ENCODE measurements at places on chromosomes 3 and 15.

DNA sequence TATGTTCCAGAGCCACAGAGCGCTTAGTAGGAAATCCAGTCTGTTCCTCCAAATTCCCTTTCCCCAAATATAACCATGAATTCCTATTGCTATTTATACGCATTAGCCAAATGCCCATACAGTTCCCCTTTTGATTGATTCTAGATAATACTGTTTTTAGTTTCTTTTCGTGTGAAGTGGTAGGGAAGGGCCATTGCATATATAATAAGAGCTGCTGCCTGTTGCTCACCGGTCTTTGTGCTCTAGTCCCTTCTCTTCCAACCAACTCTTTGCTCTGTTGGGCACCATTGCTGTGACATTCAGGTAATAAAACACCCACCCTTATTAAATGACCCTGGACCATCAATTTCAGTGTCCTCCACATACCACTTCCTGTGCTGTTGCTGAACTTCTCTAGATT, 379.9 kb upstream of the KCNMB2 start:
- no peak for DNase-seq

DNA sequence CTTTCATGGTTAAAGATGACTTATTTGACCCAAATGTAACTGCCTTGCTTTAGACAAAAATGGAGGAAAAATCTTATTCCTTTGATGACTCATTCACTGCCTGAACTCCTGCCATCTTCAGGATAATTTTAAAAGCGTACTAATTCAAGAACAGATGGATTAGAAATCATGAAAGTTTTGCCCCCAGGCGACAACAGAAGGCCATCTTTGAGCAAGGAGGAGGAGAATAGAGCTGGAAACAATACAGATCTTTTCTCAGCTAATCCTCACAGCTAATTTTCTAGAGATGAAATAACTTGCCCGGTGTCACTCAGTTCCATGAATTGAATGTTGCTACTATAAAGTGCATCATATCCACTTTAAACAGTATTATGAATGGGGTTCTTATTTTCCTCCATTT, 324.7 kb upstream of the RARB start:
- no peak for DNase-seq

DNA sequence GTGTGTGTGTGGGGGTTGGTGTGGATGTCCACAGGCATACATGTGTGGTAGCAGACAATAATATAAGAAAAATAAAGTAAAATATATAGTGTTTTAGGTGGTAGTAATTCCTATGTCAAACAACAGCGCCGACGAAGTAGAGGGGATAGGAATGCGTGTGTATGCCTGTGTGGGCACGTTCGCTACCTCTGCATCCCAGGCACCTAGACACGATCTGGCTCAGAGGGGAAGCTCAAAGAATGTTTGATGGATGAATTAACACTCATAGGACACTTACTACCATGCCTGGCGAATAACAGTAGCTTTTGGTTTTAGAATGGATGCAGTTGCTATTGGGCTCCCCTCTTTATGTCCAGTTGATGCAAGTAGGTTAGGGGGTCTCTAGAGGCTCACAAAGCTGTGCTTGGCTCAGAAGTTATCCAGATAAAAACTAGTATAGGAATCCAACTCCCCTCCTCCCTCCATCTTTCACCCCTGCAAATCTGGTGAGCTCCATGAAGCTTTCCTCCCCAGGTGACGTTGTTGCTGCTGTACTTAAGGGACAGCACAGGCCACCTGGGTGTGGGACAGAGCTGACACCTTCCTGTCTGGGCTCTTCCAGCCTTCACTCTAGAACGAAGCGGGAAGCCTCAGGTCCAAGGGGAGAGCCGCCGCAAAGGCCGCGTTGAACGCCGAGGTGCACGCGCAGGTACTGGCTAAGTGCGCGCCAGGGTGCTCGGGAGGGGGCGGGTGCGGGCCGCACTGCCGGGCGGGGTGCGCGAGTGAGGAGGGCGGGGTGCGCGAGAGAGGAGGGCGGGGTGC, 192.6 kb upstream of the LYSMD4 start:
- peak; percentile 61 for DNase-seq

DNA sequence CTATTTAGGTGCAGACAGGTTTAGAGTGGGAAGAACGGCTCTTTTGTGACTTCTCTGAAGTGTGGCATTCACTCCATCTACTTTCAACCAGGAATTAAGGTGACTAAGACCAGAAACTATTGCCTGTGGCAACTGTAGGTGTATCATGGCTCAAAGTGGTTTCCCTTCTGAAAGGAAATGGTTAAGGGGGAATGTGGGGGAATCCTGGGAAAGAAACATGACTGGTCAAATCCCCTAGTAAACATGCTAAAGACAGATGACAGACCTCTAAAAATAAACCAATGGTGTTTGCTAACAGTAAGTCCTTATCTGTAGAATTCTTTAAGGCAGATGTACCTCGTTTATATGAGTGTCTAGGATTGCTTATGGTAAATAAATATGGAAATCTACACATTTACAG, 56.9 kb downstream of the MEGF11 start:
- DNase-seq, result no peak

GRCh38 chr3:99484871-99485270, 153.5 kb upstream of the COL8A1 start:
- no peak for DNase-seq

DNA sequence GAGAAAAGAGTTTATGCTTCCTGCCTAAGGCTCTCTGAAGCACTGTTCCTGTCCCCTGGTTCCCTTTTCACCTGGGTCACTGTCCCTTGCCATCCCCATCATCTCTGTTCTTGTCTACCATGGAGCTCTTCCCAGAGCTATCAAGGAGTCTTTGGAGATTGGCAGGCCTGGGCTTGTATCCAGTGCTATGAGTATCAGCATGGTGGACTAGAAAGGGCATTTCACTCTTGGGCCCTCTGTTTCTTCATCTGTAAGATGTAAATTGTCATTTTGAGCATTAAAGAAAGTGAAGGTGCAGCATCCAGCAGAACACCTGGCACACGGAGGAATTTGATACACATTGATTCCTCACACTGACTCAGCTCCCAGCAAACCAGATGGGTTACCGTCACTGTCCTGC, 388.2 kb downstream of the CACNA2D3 start:
- no peak for DNase-seq

GRCh38 chr3:14301558-14301957, 100.8 kb upstream of the SLC6A6 start:
- DNase-seq, result no peak

DNA sequence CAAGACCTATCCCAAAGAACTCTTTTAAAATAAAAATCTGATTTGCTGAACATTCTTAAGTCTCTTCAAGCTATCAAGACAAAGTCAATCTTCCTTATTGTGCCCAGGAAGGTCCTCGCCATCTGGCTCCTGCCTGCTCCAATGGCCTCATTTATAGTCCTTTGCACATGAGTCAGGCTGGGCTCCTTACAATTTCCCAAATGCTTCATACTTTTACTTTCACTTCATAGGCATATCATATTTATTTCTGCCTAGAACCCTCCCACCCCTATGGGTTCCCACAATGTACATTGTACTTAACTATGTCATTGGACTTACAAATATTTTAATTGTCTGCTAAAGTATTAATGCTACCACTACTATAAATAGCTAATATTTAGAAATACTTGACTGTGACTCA, 9.1 kb downstream of the THRB start:
- no peak for DNase-seq

GRCh38 chr15:71080705-71081104, 34.6 kb upstream of the THSD4 start:
- DNase-seq, result no peak

DNA sequence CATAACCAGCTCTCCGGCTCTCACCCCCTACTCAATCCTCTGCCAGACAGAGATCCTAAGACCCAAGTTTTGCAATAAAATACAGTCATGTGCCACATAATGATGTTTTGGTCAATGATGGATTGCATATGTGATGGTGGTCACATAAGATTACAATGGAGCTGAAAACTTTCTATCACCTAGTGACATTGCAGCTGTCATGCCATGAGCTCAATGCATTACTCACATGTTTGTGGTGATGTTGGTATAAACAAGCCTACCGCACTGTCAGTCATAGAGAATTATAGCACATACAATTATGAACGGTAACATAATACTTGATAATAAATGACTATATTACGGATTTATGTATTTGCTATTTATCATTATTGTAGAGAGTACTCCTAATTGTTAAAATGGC, 26.9 kb upstream of the SAMMSON start:
- DNase-seq, result no peak

DNA sequence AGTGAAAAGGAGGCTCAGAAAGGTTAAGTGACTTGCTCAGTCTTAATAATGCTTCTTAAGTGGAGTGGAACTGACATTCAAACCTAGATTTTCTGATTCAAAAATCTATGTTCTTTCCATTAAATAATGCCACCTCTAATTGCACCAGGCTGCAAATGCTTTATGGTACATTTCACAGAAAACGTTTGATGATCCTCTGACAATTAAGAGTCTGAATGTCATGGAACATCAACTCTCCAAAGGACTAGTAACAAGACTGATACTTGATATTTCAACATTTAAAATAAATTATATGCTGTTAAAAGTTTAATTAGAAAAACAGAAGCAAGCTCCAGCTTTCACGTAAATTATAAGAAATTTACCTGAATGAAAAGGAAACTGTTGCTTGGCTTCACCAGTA, 151.5 kb downstream of the TBL1XR1 start:
- DNase-seq, result no peak

DNA sequence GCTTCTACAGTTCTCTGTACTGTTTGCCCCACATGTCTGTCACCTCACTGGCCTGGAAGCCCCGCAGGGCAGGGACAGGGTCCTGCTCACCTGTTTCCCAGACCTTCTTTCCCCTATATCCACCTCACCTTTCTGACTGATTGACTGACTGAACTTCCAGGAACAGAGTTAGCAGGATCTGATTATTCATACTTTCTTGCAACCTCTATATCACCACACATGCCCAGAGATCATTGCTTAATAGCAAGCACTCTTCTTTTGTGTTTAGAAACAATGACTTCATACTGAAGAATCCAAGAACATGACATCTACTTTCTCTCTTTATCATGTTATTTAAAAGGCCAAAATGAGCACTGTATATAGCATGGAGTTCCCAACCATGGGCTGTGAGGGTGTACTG, 18.0 kb upstream of the CLEC3B start:
- no peak for DNase-seq

DNA sequence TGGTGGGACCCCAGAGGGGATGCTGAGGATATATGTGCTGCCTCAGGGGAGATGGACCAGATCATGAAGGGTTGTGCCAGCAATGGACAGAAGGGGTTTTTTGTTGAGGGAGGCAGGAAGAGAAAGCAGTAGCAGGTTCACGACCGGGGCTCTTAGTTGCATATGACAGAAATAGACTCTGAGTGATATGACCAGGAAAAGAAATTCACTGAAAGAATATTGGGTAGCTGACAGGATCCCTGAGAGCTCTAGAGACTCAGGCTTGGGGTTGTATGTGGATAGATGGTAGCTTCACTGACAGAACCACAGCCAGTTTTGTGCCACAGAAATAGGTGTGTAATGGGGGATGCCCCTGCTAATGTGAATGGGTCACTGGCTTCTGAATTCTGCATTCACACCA, 241.6 kb downstream of the ZNF621 start:
- DNase-seq, result no peak

DNA sequence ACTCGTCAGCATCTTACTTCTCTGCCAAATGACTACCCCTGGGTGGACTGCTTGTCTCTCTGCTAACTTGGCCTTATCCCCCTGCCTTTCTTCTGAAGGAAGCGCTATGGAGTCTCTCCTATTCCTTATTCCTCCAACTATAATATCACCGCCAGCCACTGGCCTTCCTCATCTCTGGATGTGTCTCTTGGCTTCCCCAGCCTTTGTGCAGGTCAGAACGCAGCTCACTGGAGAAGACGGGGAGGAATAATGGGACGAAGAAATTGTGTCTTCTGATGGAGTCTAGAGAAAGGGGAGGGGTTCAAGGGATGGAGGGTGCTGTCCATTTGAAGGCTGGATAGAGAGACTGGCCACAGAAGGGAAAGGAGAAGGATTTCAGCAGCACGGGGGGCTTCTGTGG, 16.9 kb downstream of the ITGA11 start:
- DNase-seq, result no peak

- DNase-seq, result no peak
Measured at GRCh38 chr3:153704115-153704514, 417.1 kb upstream of the ARHGEF26 start.

GRCh38 chr15:64131547-64131946, 20.0 kb upstream of the SNX22 start:
- no peak for DNase-seq

GRCh38 chr15:75785771-75786574, 57.3 kb upstream of the UBE2Q2 start:
- no peak for DNase-seq

- no peak for DNase-seq
Measured at GRCh38 chr3:3013317-3014052, 96.7 kb downstream of the IL5RA start.

GRCh38 chr3:71977525-71977924, 192.6 kb upstream of the PROK2 start:
- DNase-seq, result no peak

DNA sequence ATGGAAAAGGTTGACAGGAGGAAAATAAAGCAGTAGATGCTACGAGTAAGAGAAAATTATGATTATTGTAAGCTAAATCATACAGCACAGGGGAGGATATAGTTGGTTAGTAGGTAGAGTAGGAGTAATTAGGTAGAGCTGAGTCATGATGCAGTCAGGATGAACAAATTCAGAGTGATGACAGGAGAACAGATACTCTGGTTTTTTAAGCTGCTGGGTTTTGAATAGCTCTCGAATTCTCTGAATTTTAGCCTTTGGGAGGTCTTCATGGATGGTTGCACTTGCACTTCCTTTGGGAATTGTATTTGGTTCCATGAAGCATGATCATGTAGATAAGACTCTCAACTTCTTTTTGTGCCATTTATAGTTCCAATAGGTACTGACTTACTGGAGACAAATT, 96.2 kb downstream of the ECT2 start:
- DNase-seq, result no peak

- no peak for DNase-seq
Measured at GRCh38 chr3:97838393-97838792, 16.6 kb downstream of the CRYBG3 start.

DNA sequence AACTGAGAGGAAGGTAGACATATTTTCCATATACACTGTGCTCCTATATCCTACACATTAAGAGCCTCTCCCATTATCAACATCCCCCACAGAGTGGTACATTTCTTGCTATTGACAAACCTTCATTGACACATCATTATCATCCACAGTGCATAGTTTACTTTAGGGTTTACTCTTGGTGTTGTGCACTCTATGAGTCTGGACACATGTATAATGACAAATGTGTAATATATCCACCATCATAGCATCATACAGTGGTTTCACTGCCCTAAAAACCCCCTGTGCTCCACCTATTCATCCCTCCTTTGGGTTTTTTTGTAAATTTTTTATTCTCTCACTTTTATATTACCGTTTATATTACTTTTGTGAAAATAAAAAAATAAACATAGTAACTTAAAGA, 22.2 kb upstream of the CLDN18 start:
- no peak for DNase-seq

GRCh38 chr3:104523136-104523535, 843.6 kb upstream of the ALCAM start:
- no peak for DNase-seq

- DNase-seq, result no peak
Measured at GRCh38 chr3:39907981-39908380, 98.6 kb downstream of the MYRIP start.

GRCh38 chr3:170033489-170033888, 4.3 kb upstream of the GPR160 start:
- peak; percentile 11 for DNase-seq

Data from activated CD8-positive, alpha-beta memory T cell treated with anti-CD3 and anti-CD28 coated beads for 1 hour (primary cell).